Endothelial cell of umbilical vein (primary cell): ENCODE measurements at places on chromosomes 2 and 18. TPM values are rescaled to one million over a fixed set of nuclear protein-coding genes. Genes with fewer than 3 reads are reported as not detected.
A peak's percentile ranks its signal among the peaks of the same experiment; 100 is the strongest.

The SH3RF3 gene
- 9.4 and 14.7 TPM in 2 replicates for total RNA-seq

The PROC gene
- total RNA-seq, result not detected in 2 replicates

The GREB1 gene
- 0.23 and 0.58 TPM in 2 replicates for total RNA-seq

The DNAH6 gene
- total RNA-seq, result 0.24 and 0.25 TPM in 2 replicates

- no peak for DNase-seq
These were observed 20.6 kb upstream of the CHRNA1 start for GRCh38 chr2:174784909-174785308.

The PPP1R7 gene
- 60.8 and 68.2 TPM in 2 replicates for total RNA-seq

DNA sequence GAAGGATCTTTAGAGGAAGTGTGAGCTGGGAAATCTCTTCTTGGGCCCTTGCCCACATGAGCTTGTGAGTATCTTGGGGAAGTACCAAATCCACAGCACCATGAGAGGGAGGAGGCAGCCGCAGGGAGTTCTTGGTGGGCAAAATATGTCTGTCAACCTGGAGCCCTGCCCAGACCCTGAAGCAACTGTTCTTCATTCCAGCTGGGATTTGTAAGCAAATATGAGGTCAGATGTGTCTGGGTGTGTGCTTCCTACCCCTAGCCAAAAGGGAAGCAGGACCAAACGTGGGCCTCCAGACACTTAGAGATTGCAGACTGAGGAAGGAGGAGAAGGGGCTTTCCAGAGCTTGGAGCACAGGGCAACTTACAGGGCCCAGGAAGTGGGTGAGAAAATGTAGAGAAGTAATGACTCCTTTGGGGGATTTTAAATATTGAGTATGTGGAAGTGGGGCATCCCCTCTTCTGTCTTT, 41.9 kb downstream of the TMEM247 start:
- DNase-seq, result no peak

The SCN2A gene
- not detected in 2 replicates for total RNA-seq

DNA sequence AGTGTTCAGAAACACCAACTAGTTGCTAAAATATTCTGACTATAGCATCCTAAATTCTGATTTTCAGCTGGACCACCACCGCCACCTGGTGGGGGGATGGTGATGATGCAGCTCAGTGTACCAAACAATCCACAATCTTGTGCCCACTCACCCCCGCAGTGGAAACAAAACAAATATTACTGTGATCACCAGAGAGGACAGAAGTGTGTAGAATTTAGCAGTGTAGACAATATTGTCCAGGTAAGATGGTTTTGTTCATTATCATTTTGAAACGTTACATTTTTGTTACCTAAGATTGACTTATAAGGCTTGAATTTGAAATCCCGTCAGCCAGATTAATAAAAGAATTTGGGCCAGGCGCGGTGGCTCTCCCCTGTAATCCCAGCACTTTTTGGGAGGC, 31.7 kb upstream of the UBXN4 start:
- DNase-seq, result peak; percentile 60
